ENCODE measurements at places on chromosomes 5 and 9. TPM values are rescaled to one million over a fixed set of nuclear protein-coding genes. Genes with fewer than 3 reads are reported as not detected.
A peak's percentile ranks its signal among the peaks of the same experiment; 100 is the strongest.

DNA sequence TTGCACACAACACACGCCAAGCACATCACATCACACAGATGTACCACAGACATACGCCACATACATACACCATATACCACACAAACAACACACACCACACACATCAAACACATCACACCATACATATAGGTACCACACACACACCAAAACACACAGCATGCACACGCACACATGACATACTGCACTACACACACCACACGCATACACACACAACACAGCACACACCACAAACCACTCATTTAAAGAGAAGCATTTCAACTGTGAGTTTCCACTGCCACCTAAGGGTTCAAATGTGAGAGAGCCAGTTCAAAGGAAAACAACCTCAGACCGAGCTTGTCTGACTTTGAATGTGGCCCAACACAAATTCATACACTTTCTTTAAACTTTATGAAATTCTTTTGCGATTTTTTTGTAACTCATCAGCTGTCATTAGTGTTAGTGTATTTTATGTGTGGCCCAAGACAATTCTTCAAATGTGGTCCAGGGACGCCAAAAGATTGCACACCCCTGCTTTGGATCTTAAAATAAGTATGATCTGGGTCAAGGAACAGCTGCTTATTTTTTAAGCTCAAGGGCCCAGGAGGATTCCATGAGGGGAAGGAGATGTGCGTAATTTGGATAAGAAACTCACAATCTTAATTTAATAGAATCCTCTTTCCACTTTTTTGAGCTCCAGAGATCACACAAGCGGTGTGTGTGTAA is 494.6 kb downstream of the GADD45G start:
- H3K4me1 ChIP-seq, result no peaks in the 10 kb centered on the region
- DNase-seq, result no peak
- no peak overlapping the region for H3K27ac ChIP-seq
- no peak overlapping the region for H3K4me3 ChIP-seq
- H3K27me3 ChIP-seq, result no peaks in the 10 kb centered on the region

DNA sequence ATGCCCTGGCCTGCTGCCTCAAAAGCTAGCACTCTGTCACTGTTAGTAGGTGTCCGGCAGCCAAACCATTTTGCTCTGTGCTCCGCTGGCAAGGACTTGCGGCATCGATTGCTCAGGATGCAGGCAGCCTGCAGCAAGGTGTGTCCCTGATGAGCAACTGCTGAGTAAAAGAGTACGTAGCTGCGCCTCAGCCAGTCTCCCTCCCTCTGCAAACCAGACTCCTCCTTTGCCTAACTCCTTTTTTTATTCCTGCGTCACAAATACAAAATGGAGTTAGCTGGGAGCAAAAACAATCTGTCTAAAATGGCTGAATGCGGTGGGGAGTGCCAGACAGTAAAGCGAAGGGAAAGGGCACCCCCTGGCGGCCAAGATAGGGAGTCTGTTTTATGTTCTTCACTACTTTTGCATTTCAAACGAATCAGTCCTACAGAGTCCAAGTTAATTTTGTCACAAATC is 61.1 kb downstream of the DIAPH1 start:
- peak; percentile 91 for DNase-seq
- H3K27ac ChIP-seq, result peak overlapping the region; percentile 49
- H3K27me3 ChIP-seq, result no peaks in the 10 kb centered on the region
- H3K4me3 ChIP-seq, result no peak overlapping the region
- peaks cover 17% of the 10 kb centered on the region for H3K4me1 ChIP-seq

DNA sequence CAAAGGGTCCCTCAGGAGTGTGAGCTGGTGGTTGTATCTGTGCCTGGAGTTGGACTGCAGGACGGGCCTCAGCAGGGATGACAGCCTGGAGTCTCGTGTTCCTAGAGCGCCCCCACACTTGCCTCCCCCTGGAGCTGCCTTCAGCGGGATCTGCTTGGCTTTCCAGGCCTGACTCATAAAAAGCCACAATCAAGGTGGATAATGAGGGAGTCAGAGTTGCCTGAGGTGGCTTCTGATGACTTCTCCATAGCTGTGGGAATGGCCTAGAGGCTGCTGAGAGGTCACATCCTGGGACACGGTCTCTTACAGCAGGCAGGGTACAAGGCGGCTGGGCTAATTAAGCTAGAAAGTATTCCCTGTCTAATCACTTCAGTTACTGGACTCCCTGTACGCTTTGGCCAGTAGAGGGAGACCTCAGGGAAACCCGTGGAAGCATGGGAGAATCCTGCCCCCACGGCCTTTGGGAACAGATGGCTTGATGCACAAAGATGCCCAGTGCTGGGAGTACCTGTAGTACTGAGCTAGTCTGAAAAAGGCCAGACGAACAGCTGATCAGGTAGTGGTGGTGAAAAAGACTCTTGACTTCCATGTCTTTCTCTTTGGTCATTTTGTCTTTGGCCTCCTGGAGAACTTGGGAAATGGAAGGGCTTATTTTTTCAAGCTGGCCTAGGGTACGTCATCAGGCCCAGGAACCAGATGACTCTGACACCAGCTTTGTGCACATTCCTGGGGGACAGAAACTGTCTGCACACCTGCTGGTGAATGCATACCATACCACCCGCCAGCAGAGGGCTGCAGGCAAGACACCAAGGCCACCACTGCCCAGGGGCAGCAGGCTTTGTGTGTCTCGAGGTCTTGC is 16.1 kb upstream of the FRRS1L start:
- H3K36me3 ChIP-seq, result no peaks in the 10 kb centered on the region
- no peak overlapping the region for H3K27ac ChIP-seq
- H3K4me3 ChIP-seq, result no peak overlapping the region
- DNase-seq, result peak; percentile 52
- no peaks in the 10 kb centered on the region for H3K4me1 ChIP-seq

GRCh38 chr5:67050125-67050524 is 146.5 kb downstream of the CD180 start:
- no peaks in the 10 kb centered on the region for H3K4me1 ChIP-seq
- H3K4me3 ChIP-seq, result no peak overlapping the region
- H3K27ac ChIP-seq, result no peak overlapping the region
- DNase-seq, result no peak
- H3K36me3 ChIP-seq, result no peaks in the 10 kb centered on the region

- H3K27ac ChIP-seq, result no peak overlapping the region
- peaks cover 8% of the 10 kb centered on the region for H3K27me3 ChIP-seq
- H3K36me3 ChIP-seq, result no peaks in the 10 kb centered on the region
- H3K4me1 ChIP-seq, result no peaks in the 10 kb centered on the region
These were observed 21.0 kb upstream of the SCGB3A2 start for GRCh38 chr5:147857302-147858129.

The IFNW1 gene
- not detected for total RNA-seq

The CDKN2B gene
- total RNA-seq, result 22.3 TPM

The UBE2QL1 gene
- total RNA-seq, result not detected

The BARHL1 gene
- not detected for total RNA-seq

The FOXD4L4 gene
- total RNA-seq, result not detected

The FCHO2 gene
- total RNA-seq, result 8.9 TPM

The PCDHB8 gene
- 0.75 TPM for total RNA-seq

The ARHGEF39 gene
- 0.41 TPM for total RNA-seq
